ENCODE measurements at places on chromosomes 1 and 21. TPM values are rescaled to one million over a fixed set of nuclear protein-coding genes. Genes with fewer than 3 reads are reported as not detected.

DNA sequence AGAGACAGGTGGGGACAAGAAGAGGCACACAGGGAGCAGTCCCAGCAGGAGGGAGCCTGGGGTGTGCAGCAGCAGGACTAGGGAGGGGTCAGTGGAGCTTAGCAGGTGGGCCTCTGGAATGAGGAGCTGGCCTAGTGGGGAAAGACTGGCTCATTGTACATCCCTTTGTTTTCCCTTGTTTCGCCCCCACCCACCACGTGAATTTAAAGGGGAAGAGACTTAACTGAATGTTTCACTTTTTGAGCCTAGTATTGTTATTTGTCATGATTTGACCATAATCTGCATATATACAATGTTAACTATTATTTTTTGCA lies 181.7 kb downstream of the DHRS3 start:
- DNase-seq: no peak

DNA sequence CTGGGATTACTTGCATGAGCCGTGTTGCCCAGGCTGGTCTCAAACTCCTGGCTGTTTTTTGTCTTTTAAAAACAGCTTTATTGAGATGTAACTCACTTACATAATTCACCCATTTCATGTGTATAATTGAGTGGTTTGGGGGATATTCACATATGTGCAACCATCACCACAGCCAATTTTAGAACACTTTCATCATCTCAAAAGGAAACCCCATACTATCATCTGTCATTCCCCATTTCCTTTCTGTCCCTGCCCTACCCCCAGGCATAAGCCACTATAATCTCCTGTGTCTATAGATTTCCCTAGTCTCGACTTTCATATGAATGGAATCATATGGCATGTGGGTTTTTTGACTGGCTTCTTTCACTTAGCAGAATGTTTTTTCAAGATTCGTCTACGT lies 43.3 kb downstream of the GPR137B start:
- DNase-seq: no peak

DNA sequence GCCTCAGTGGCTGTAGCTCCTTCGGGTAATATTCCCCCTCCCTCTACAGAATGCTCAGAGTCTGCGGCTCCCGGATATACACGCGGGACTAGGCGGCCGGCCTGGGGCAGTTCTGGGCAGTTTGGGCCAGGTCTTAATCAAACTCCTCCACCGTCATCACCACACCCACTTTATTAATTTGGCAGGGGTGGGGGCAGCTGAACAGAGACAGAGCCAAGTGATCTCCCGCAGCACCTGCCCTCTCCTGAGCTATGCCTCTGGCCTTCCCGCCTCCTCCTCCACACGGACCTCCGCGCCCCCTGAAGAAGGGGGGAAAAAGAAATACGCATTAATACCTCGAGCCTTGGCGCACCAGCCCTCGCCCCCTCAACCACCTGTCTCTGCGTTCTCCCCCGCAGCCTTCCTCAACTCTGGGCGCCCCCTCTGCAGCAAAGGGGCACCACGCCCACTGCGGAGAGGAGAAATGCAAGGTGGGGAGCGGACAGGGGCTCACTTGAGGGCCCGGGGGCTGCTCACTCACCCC lies 42.6 kb downstream of the CD34 start:
- DNase-seq: peak; percentile 88

DNA sequence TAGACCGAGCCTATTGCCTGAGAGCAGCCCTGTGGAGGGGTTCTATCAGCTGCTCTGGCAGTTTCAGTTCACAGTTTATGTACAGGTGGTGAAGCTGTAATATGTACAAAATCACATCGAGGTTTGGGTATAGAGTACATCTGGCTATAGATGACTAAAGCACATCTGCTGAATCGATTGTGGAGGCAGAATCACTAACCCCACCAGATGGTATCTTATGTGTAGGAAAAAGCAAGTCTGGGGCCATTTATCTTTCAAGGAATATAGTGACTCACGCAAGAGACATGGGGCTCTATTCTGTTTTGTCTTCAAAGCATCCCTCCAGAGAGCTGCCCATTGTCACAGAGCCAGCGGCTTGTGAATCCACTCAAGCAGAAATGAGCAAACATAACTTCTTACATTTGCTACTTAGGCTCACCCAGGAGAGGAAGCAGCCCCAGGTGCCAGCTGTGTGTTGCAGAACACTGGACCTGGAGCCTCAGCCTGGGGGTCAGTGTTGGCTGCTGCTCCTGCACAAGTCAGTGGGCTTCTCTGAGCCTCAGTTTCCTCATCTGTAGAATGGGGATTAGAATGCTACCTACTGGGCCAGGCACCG lies 21.3 kb downstream of the MIIP start:
- no peak for DNase-seq

DNA sequence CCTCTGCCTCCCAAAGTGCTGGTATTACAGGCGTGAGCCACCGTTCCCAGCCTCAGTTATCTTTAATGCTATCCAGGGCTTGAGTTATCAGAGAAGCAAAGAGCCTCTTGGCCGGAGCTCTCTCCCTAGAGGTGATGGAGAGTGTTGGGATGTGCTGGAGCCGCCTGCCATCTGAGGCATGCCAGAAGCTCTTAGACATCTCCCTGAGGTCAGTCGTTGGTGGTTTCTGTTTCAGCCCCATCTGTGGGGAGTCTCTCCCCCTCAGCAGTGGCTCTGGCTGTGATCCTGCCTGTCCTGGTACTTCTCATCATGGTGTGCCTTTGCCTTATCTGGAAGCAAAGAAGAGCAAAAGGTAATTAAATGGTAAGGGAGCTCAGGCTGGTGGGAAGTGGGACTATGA lies 11.6 kb upstream of the ZNF691 start:
- DNase-seq: no peak

Gene CRNN
- total RNA-seq: not detected

Gene LORICRIN
- not detected for total RNA-seq

Measured in ureter (tissue), 1 donor.